ENCODE measurements at places on chromosomes 5 and 9.

DNA sequence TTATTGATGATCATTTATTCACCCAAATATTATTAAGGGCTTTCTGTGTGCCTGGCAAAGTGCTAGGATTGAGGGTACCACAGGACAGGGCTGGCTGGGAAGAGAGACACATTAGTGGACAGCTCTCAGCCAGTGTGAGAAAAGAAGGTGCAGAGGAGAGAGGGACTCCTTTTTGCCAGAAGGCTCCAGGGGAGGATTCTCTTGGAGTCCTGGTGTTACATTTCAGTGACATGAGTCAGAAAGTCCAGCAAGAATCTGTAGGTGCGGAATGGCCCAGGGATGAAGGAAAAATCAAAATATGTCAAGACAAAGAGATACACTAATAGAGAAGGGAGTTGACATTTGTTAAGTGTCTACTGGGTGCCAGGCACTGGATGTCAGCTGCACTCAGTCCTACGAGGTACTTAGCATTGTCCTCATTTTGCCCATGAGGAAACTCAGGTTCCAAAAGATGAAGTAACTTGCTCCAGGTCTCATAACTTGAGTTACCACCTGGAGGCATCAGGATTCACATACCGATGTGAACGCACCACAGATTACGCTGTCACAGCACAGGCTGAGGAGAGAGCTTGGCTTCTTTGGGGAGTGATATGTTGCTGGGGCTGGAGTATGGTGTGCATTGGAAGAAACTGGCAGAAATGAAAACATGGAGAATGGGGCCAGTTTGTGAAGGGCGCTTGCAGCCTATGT is 60.5 kb downstream of the RASGRF2 start:
- no peak for DNase-seq

GRCh38 chr9:105883847-105884246 is 189.5 kb downstream of the TMEM38B start:
- no peak for DNase-seq

- DNase-seq = no peak
These were observed 54.9 kb downstream of the NDST1 start for GRCh38 chr5:150562832-150563231.

DNA sequence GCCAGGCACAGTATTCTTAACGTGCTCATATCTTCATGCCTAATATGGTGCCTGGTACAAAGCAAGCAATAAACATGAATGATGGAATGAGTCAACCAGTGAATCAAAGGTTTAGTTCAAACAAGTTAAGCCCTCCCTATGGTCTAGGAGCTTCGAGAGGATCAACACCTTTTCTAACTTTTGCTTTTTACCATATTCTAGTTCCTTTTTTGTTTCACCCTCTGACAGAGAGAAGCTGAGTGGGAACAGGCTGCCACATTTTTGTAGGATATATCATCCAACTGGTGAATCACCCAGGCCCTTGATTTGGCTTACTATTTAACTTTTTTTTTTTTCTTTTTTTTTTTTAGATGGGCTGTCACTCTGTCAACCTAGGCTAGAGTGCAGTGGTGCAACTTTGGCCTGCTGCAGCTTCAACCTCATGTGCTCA is 39.3 kb upstream of the TNC start:
- no peak for DNase-seq

GRCh38 chr5:32562843-32563242 is 22.5 kb upstream of the SUB1 start:
- no peak for DNase-seq

GRCh38 chr9:22201256-22201655 is 192.2 kb upstream of the CDKN2B start:
- DNase-seq = no peak
